ENCODE measurements at places on chromosomes 5 and 9.

DNA sequence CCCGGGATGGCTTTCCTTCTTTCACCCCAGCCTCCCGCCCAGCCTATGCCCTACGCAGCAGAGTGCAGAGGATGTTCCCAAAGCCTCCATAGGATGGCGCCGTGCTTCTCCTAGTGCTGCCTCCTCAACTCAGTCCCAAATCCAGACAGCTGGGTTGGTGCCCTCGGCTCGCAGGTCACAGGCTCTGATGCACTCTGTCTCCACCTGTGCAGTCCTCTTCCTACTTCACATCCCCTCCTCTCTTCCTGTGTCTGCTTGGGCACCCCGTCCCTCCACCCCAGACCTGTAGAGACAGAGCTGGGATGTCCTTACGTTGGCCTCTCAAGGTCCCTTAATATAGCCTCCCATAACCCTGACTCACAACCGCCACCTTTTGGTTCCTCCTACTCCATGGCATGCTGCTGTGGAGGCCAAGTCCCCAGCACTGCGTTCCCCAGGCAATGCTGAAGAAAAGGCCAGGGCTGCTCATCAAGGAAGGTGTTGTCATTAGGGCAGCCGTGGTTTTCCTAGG is 314.4 kb downstream of the GADD45G start:
- DNase-seq = no peak

GRCh38 chr9:96048104-96048955 is 172.8 kb downstream of the ERCC6L2 start:
- no peak for DNase-seq

DNA sequence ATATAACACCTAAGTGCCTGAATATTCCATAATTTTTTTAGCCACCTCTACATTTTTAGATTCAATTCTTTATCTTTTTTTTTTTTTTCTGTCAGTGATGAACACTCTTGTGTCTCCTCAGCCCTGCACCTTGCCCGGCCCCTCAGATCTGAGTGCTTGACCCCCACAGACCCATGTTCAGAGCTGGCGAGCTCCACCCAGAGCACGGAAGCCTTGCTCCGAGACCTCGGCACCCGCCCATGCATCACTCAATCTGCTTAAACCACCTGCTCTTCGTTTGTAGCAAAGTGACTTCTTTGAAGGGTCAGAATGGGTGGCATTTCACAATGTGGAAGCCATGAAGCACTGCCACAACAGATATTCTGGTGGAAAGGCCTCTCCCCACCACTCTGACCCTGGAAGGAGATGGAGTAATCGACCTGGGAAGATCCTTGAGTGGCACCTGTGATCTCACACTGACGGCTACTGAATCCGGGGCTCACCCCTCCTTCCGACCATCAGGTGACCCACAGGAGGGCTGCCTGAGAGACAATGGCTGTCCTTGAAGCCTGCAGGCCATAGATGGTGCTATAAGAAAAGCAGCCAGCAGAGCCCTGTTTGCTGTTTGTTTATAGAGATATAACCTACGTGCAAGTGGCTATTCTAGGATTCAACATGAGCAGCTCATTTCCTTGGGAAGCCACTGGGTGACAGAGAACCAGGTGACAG is 261.1 kb upstream of the IRX4 start:
- DNase-seq = no peak

DNA sequence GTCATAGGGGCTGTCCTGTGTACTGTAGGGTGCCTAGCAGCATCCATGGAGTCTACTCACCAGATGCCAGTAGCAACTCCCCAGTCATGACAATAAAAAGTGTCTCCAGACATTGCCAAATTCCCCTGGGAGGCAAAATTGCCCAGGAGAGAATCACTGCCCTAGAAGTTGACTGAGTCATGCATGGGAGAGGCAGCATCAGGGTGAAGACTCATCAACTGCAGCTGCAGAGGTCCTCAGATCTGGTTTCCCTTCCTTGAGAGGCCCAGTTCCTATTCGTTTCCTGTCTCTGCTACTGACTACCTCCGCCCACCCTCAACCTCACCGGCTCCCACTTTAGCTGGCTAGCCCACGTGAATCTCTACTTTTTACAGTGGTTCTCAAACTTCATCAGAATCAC is 88.6 kb upstream of the AGXT2 start:
- no peak for DNase-seq

DNA sequence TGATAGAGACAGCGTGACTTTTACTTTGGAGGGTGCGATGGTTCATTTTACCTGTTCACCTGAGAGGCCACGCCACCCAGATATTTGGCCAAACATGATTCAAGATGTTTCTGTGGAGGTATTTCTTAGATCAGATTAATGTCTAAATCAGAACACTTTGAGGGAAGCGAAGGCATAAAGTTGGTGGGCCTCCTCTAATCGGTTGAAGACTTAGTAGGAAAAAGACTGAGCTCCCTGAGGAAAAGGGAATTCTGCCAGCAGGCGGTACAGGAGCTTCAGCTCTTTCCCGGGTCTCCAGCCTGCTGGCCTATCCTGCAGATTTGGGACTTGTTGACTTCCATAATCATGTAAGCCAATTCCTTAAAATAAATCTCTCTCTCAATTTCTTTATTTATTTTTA is 7.0 kb upstream of the LAMC3 start:
- DNase-seq = no peak

DNA sequence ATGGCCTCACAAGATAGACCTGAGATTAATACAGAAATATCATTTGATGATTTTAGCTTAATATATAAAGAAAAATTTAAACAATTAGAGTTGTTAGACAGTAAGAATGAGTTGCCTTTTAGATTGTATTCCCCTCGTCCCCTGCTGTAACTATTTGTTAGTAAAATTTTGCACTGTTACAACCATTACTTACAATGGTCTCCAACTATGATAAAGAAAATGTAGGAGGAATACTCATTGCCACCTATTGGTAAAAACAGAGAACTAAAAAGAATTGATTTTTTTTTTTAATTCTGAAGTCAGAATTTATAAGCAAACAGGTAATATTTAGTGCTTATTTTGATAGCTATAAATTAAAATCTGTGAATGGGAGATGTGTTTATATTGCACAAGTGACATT is 937.6 kb downstream of the TLE4 start:
- no peak for DNase-seq

DNA sequence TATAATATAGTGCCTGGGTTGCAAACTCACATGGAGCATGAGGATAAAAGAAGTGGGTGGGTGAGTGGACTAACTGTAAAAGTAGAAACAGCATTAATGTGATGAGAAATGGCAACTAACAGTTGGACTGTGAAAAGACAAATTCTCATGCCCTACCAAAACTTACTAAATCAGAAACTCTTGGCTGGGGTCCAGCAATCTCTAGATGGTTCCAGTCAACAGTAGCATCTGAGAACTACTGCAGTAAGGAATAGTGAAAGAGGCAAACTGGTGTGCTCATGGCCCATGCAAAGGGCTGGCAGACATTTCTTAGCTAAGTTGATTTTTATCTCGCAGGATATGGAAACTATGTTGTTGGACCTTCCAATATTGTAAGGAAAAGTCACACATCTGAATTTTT is 150.3 kb downstream of the PIK3R1 start:
- DNase-seq = no peak

DNA sequence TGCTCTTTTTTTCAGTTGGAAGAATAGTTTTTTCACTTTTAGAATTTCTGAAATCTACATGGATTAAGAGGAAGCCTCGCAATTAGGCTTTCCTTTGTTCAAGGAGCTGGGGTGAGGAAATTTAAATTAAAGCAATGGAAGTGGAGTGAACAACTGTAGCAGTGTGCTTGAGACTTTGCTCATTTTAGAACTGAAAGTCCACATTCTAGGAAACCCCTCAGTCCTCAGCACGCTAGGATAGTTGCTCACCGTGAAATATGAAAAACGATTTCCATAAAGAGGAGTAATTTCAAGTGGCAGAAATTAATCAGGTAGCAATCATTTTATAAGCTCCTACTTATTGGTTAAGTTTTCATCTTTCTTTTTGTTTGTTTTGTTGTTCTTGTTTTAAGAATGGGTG is 243.0 kb upstream of the ITGA1 start:
- DNase-seq = no peak

- DNase-seq = no peak
Observed at GRCh38 chr5:131634666-131634995, 398 bp downstream of the RAPGEF6 start.

GRCh38 chr9:20620650-20621470 is 1.4 kb downstream of the MLLT3 start:
- DNase-seq = no peak

DNA sequence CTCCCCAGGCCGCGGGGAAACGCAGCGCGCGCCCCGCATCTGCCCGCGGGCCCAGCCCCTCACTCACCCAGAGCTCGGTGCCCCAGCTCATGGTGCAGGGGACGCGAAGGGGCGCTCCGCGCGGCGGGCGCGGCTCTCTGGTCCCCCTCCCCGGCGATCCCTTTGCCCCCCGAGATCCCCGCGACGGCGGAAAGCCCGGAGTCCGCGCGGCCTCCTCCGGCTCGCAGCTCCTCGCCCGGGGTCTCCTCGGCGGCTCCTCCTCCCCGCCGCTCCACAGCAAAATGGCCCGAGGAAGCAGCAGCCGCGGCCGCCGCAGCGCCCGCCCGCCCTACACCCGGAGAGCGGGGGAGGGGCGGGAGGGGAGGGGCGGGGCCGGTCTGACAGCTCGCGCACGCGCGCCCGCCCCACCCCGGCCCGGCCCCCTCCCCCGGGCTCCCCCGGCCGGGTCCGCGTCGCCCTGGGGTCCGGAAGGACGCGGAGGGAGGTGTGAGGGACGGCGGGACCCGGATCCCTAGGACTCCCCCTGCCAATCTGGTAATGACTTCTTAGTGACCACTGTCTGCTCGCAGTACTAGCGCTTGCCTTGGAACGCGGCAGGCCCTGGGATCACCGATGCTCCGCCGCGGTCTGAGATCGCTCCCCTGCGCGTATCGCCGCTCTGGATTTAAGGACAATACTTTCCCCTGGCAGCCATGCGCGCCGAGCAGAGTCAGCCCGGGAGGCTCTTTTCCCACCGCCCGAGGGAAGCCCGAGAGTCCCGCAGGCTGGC is at the start of gene FNBP1:
TSS of gene FNBP1 (minus strand) at position 305 of the 769 bp plus-strand sequence. CDS start at position 91, 214 bp downstream.
- peak; percentile 57 for DNase-seq

DNA sequence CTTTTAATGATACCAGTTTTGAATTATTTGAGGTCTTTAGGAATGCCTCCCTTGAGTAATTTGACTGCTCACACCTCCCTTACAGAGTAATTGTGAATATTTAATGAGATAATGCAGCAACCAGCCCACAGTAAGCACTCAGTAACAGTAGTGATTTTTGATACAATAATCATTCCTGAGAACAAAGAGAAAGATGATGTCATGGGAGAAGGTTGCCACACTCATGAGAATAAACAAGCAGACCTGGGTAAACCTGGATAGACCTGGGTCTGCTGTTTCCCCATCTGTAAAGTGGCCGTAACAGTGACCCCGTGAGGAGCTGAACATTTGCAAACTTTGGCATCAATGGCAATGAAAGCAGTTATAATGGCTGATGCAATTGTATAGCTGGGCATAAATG is 4.2 kb downstream of the C1QTNF2 start:
- DNase-seq = no peak

DNA sequence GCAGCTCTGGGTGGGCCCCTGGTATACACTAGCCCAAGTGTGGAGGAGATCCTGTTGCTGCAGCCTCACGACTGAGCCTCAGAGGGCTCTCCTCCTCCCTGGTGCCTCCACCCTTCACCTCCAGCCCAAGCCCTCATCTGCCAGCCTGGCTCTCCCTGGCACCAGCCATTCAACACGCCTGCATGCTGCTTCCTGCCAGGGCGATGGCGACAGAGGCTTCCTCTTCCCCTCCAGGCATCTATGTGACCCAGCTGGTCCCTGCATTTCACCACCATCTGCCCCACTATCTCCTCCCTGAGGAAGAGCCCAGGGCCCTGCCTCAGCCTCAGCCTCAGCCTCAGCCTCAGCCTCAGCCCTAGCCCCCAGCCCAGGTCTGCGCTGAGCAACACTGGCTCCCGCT is 54.8 kb upstream of the ANGPTL2 start:
- DNase-seq = no peak

DNA sequence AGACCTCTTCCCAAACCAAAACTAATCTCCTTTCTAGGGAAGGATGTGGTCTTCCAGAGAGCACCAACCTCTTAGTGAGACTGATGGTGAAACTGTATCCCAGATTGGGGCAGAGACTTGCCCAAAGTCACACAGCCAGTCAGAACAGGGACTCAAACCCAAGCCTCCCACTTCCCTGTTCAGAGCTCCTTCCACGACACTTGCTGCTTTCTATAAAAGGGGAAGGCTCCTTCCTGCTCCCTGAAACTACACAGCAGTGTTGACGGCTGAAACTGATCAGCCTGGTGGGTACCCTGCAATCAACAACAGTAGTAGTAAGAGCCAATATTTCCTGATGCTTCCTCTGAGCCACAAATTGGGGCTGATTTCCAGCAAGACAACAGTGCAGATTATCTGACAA is 1.5 kb downstream of the TOR2A start:
- DNase-seq = no peak

GRCh38 chr9:116662646-116663310 is 24.3 kb upstream of the TRIM32 start:
- DNase-seq = no peak

GRCh38 chr5:135707302-135707701 is 127.2 kb upstream of the SLC25A48 start:
- no peak for DNase-seq

DNA sequence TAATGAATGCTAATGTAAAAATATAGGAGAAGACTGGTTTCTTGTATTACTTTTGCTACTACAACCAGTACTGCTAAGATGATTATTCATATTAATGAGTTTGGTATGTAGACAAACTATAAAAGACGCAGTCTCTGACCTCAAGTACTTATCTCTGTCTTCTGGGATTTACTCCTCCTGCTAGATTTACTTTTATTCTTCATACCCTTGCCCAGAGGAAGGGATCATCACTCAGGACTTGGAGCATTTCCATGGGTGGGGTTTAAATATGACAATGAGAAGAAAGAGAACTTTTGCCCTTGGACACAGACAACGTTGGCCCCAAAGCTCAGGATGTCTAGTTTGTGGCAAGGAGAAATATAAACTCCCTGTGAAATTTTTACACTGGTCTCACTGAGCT is 126.1 kb downstream of the BNC2 start:
- DNase-seq = no peak

GRCh38 chr9:100355561-100355960 is 2.8 kb upstream of the TEX10 start:
- DNase-seq = no peak

- peak; percentile 55 for DNase-seq
Observed at GRCh38 chr9:91060520-91061343, 259.1 kb downstream of the SYK start.

Measured in NCI-H1105 (cell line).